ENCODE measurements at places on chromosomes 2 and 18. TPM values are rescaled to one million over a fixed set of nuclear protein-coding genes. Genes with fewer than 3 reads are reported as not detected.

GRCh38 chr2:217325251-217325650 is 465.4 kb upstream of the TNP1 start:
- no peak for DNase-seq
- no peak overlapping the region for H3K27ac ChIP-seq
- no peak overlapping the region for H3K4me3 ChIP-seq
- no peaks in the 10 kb centered on the region for H3K27me3 ChIP-seq
- H3K36me3 ChIP-seq = no peaks in the 10 kb centered on the region
- H3K4me1 ChIP-seq = no peaks in the 10 kb centered on the region

DNA sequence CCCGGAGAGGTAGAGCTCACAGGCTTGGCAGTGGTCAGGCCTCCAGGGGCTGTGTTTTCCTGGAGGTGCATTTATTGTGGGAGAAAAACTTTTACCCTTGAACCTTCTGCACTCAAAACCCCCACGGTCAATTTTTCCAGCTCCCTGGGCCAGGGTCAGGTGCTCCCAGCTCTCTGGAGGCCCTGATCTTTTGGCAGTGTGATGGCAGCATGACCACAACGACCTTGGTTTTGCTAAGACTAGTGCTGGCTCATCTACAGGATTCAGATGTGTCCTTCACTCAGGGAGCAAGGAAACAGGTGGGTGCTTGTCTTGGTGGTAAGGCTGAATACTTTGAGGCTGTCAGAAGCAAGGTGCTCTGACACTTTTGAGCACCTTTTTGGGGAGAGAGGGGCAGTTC is 92.3 kb downstream of the CCDC93 start:
- peaks cover 72% of the 10 kb centered on the region for H3K36me3 ChIP-seq
- no peak overlapping the region for H3K27ac ChIP-seq
- no peak for DNase-seq

DNA sequence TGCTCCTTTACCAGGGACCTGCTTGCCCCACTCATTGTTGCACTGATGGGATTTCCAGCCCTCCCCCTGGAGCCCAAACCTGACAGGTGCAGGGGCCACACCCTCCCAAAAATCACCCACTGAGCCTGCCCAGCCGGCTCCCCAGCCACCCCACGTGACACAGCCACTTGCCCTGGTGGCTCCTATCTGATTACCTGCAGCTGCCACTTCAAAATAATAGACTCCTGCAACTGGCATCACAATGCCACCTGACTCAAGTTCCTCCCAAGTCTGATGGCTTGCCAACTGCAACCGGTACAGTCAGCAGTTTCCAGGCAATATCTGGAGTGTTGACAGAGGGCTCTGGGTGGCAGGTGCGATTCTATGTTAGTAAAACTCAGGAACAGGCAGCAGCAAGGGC is 66.2 kb downstream of the CRACDL start:
- no peaks in the 10 kb centered on the region for H3K27me3 ChIP-seq
- H3K4me1 ChIP-seq = no peaks in the 10 kb centered on the region
- H3K4me3 ChIP-seq = no peak overlapping the region
- no peaks in the 10 kb centered on the region for H3K36me3 ChIP-seq

DNA sequence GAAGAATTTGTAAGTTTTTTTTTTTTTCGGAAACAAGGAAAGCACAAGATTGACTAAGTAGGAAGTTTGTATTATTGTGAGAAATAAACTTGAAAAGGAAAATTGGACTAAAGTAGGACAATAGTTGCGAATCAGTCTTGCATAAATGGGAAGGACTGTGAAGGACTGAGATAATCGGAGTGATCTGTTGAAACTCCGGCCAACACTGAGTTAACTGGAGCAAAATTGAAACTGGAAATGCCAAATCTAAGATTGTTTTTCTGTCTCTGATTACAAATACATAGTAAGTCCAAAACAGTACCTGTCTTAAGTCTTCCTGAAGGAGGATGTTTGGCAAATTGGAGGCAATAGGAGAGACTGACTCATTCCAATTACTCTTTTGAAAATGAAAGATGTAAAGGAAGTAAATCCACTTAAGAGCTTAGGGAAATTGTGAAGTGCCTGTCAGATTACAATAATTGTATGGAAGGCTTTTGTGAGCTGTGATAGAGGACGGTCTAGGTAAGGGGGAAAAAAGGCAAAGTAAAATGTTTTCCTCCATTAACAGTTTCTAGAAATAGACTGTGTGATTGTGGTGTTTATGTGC is 204.9 kb upstream of the CYRIA start:
- no peaks in the 10 kb centered on the region for H3K4me1 ChIP-seq
- no peak overlapping the region for H3K27ac ChIP-seq
- no peak for DNase-seq
- no peak overlapping the region for H3K4me3 ChIP-seq
- no peaks in the 10 kb centered on the region for H3K36me3 ChIP-seq

GRCh38 chr18:3748086-3748485 is 298.1 kb downstream of the TGIF1 start:
- H3K27me3 ChIP-seq = no peaks in the 10 kb centered on the region
- DNase-seq = no peak

DNA sequence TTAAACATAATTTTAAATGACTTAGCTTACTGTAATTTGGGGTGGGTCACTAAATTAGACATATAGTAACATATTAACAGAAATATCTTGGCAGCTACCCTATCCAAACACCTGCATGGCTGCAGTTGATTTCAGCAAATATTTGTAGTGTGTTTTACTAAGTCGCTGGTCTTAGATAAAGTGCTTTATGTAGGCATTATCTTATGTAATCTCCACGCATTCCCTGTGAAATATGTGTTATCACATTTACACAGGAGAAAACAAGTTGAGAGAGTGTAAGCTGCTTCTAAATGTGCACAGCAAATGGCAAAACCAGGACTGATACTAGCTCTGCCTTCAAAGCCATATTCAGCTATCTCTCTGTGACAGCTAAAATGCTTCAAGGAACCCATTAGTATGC is 72.0 kb downstream of the NYAP2 start:
- H3K27ac ChIP-seq = no peak overlapping the region
- no peak overlapping the region for H3K4me3 ChIP-seq
- no peaks in the 10 kb centered on the region for H3K27me3 ChIP-seq
- no peaks in the 10 kb centered on the region for H3K36me3 ChIP-seq
- no peak for DNase-seq
- no peaks in the 10 kb centered on the region for H3K4me1 ChIP-seq

DNA sequence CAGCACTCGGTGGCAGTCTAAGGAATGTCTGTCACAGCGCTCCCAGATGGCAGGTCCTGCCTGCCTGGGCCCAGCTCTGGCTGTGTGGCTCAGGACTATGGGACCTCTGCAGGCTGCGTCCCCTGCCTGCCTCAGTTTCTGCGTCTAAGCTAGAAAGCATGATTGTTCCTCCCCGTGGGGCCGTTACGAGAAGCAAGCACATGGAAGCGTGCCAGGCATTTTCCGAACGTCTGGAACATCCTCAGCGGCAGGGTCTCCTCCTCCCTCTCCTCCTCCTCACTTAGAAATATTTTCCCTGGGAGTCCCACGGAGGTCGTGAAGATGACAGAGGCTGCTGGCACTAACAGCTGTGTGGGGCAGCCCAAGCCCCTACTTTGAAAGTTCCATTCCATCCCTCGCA is 43.3 kb downstream of the LRRFIP1 start:
- peak; percentile 82 for DNase-seq
- H3K36me3 ChIP-seq = no peaks in the 10 kb centered on the region
- no peaks in the 10 kb centered on the region for H3K27me3 ChIP-seq
- peak overlapping the region; percentile 62 for H3K27ac ChIP-seq
- peaks cover 40% of the 10 kb centered on the region for H3K4me1 ChIP-seq

- H3K4me3 ChIP-seq = no peak overlapping the region
- no peaks in the 10 kb centered on the region for H3K36me3 ChIP-seq
- DNase-seq = no peak
- H3K27me3 ChIP-seq = no peaks in the 10 kb centered on the region
- no peak overlapping the region for H3K27ac ChIP-seq
These were observed 123.6 kb upstream of the EPB41L3 start for GRCh38 chr18:5667356-5667755.

- no peak for DNase-seq
- H3K4me3 ChIP-seq = no peak overlapping the region
- H3K27me3 ChIP-seq = no peaks in the 10 kb centered on the region
- H3K36me3 ChIP-seq = no peaks in the 10 kb centered on the region
- H3K4me1 ChIP-seq = peaks cover 21% of the 10 kb centered on the region
These were observed 299.8 kb downstream of the TCF4 start for GRCh38 chr18:55287935-55288868.

DNA sequence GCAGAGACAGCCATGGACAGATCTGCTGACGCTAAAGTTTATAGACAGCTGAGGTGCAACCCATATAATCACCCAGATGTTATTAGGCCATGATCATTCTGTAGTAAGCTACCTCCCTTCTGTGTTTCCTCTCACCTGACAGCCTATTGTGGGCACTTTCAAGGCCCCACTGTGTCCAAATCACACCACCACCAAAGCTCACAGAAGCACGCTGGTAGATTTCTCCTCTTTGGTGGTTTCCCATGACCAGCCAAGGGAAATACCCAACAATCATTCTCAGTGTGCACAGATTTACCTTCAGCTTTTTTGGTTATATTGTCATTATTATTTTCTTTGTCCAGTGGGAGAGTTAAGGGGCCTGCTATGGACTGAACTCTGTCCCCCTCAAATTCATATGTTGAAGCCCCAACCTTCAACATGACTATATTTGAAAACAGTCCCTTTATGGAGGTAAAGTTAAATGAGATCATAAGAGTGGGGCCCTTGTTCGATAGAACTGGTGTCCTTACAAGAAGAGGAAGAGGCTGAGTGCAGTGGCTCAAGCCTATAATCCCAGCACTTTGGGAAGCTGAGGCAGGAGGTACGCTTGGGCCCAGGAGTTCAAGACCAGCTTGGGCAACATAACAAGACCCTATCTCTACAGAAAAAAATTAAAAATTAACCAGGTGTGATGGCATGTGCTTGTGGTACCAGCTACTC is 74.0 kb upstream of the MSH6 start:
- H3K27ac ChIP-seq = no peak overlapping the region
- H3K36me3 ChIP-seq = no peaks in the 10 kb centered on the region
- DNase-seq = no peak
- no peaks in the 10 kb centered on the region for H3K27me3 ChIP-seq

- H3K4me1 ChIP-seq = no peaks in the 10 kb centered on the region
- H3K4me3 ChIP-seq = no peak overlapping the region
These were observed 447.4 kb downstream of the EPHA4 start for GRCh38 chr2:221124532-221125240.

GRCh38 chr18:2984091-2984490 is 28.9 kb downstream of the LPIN2 start:
- H3K27ac ChIP-seq = no peak overlapping the region
- DNase-seq = no peak
- no peaks in the 10 kb centered on the region for H3K27me3 ChIP-seq
- H3K36me3 ChIP-seq = no peaks in the 10 kb centered on the region

DNA sequence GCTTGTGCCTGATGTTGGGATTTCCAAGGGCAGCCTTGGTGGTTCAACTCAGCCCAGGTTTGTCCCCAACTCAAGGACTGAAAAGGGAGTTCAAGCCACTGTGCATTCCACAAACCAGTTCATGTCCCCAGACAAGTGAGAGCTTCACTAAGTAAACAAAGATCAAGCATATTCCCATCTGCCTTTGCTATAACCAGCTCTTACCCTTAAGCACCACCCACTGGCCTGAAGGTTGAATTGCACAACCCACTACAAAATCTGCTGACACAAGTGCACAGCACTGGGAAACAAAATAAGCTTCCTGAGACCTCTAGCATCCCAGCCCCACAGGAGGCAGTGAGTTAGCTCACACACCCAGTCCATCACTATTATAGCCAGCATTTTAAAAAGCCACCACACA is 516.7 kb downstream of the NR4A2 start:
- no peaks in the 10 kb centered on the region for H3K36me3 ChIP-seq
- no peak overlapping the region for H3K27ac ChIP-seq
- no peaks in the 10 kb centered on the region for H3K27me3 ChIP-seq
- no peak overlapping the region for H3K4me3 ChIP-seq

DNA sequence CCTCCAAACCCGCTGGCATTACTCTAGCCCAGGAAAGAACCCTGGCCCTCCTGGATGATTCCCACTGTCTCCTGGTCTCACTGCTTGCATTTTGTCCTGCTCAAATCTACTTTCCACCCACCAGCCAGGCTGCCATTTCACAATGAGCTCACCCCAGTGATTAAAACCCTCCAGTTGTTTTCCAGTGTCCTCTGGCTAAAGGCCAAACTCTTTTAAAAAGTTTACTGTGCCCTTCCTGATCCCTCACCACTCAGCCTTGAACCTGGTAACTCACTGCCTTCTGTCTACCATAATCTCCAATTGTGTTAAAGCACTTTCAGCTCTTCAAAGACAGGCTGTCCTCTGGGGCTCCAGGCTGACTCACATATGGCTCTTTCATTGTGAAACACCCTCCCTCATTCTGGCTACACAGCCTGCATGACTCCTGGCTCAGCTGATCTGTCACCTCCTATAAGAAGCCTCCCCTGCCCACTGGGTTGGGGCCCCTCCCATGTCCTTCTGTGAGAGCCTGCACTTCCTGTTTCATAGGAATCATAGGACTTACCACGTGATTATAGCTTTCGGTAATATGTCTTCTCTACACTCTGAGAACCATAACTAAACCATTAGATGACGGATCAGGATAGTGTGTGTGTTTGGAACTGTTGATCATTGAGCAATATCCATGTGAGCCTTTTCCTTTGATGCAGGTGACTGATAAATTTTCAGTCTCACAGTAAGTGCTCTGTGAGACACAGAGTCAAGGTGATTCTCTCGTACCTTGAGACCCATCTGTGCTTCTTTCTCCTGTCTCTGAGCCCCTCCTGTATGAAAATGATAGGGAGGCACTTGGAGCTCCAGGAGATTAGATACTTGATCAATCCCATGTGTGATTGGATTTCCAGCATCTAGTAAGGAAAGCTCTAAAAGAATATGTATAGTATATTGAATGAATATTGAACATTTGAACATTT is 590.8 kb upstream of the ID2 start:
- H3K36me3 ChIP-seq = no peaks in the 10 kb centered on the region
- no peaks in the 10 kb centered on the region for H3K4me1 ChIP-seq

- no peak overlapping the region for H3K4me3 ChIP-seq
- H3K4me1 ChIP-seq = no peaks in the 10 kb centered on the region
- DNase-seq = no peak
- H3K27me3 ChIP-seq = no peaks in the 10 kb centered on the region
- no peak overlapping the region for H3K27ac ChIP-seq
These were observed 202.1 kb upstream of the KYNU start for GRCh38 chr2:142675398-142675797.

DNA sequence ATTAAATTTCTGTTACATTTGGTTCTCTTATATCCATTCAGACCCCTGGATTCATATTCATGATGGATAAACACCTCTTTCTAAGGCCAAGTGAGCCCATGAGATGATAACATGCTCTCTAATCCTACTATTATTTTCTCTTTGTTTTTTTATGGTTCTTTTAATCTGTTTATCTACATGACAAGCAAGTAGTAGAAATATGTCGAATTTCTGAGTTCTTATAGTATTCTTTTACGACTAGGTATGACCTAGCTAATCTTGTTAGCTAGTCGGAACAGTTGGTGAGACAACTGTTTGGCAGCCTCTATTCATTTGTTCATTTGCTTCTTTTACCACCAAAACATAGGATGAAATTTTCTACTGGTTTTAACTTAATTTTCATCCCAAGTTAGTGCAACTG is 98.1 kb upstream of the SCG2 start:
- no peak overlapping the region for H3K27ac ChIP-seq
- no peaks in the 10 kb centered on the region for H3K27me3 ChIP-seq
- H3K4me3 ChIP-seq = no peak overlapping the region
- no peaks in the 10 kb centered on the region for H3K36me3 ChIP-seq

Gene MBD5
- polyA plus RNA-seq = 2.3 TPM

Gene OBSL1
- polyA plus RNA-seq = 2.8 TPM

Gene SPR
- polyA plus RNA-seq = 58.9 TPM

Gene SRD5A2
- polyA plus RNA-seq = not detected

Gene ADCYAP1
- not detected for polyA plus RNA-seq

Gene NRP2
- polyA plus RNA-seq = 13.6 TPM

Gene RFTN2
- 0.92 TPM for polyA plus RNA-seq

Gene NAT8
- polyA plus RNA-seq = 0.25 TPM

Gene SLC14A1
- polyA plus RNA-seq = 1.6 TPM

Gene SCYGR4
- not detected for polyA plus RNA-seq

Gene RSAD2
- 1.2 TPM for polyA plus RNA-seq

Gene CYP27C1
- not detected for polyA plus RNA-seq
